ENCODE measurements at places on chromosomes 3 and 15. TPM values are rescaled to one million over a fixed set of nuclear protein-coding genes. Genes with fewer than 3 reads are reported as not detected.

Gene SLC9C1
- 0.64 TPM for total RNA-seq

Gene CADPS
- not detected for total RNA-seq

Gene GXYLT2
- total RNA-seq = 27.2 TPM

Gene SNRPN
- 73.5 TPM for total RNA-seq

Gene LYZL4
- not detected for total RNA-seq

Gene KNG1
- total RNA-seq = not detected

Gene EPHA3
- 43.2 TPM for total RNA-seq
